ENCODE measurements at places on chromosomes 12 and 14.

DNA sequence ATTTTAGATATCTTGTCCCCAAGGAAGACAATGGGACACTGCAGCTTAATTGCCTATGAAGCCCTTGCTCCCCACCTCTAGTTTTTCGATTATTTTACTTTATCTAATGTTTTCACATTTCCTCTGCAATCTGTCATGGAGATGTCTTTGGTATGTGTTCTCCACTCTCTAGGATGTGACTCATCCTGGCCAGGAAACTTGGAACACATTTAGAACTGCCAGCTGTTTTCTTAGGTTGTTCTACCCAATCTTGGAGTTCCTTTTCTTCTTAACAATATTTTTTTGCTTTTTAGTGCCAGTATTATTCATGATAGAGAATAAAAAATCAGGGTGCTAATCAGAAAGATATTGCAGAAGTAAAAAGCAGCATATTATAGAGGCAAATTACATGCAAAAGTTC, 101.7 kb upstream of the CLEC14A start:
- DNase-seq: no peak

GRCh38 chr14:31275731-31276130, 68.1 kb upstream of the HECTD1 start:
- DNase-seq: no peak

DNA sequence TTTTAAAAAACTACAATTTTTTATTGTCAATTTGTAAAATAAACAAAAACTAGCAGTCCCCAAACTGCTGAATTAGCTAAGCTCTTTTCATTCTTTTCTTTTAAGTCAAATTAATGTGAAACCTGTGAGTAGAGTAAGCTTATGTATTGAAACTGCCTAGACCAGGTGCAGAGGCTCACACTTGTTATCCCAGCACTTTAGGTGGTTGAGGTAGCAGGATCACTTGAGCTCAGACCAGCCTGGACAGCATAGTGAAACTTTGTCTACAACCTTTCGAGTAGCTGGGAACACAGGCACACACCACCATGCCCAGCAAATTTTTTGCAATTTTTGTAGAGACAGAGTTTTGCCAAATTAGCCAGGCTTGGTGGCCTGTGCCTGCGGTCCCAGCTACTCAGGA, 26.4 kb downstream of the SCFD1 start:
- no peak for DNase-seq

DNA sequence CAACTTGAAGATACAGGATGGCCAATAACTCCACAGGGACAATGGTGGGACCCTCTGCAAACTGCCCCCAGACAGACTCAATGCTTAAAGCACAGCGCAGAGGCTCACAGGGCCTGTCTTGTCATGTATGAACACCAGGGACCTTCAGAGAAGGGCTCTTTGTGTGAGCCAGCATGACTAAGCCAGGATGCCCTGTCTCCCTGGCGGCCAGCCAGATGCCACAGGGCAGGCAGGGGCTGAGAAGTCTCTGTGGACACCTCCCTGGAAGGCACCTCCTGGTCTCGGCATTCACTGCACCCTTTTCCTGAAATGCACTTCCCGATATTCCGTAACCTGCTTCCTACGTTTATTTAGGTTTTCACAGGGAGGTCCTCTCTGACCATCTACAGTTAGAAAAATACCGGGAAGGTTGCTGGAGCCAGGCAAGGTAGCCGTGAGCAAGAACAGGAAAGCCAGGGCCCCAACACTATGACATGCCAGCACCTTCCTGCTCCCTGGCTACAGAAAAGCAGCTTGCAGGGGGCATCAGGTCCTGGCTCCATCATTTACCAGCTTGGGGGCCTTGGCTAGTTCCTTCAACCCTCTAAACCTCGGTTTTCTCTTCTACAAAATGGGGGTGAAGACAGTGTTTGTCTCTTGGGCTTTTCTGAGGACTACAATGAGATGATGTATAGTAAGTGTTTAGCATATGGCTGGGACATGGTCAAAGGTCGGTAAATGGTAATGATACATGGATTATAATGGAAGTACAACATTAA, 65.0 kb downstream of the PITPNM2 start:
- DNase-seq: no peak

DNA sequence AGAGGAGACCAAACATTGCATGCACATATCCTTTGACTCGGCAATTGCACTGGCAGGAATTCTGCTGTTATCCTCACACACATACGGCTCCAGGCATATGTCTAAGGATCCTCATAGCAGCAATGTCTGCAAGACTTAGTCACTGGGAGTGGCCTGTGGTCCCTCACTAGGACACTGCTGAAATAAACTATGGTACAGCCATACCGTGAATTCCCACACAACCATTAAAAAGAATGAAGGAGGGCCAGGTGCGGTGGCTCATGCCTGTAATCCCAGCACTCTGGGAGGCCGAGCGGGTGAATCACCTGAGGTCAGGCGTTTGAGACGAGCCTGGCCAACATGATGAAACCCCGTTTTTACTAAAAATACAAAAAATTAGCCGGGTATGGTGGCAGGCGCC, 105.1 kb downstream of the ZFP36L1 start:
- no peak for DNase-seq

DNA sequence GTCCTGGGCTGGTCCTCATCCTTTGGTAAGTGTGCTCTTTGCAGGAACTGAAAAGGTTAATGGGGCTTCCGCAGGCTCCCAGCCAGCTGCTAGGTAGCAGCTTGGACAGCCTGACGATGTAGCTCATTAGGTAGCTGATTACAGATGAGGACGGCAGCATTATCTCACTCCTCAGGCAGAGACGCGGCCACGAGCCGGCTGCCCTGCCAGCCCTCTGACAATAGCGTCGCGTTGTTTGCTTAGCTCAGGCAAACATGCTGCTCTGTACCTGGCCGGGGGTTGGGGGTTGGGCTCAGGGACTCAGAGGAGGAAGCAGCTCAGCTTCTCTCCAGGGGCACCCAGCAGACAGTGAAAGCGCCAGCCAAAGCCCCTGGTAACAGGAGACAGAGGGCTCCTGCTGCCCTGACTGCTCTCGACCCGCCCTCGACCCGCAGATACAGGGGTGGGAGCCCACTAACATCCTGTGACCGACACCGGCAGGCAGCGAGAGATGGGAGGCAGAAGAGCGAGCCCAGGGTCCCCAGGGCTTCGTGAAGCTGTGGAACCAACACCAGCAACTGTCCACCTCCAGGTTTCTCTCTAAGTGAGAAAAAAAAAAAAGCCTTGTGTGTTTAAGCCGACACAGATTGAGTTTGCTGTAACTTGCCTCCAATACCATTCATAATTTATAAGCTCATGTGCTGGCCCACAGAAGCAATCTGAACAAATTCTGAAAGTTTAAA, 53.4 kb upstream of the DLK1 start:
- DNase-seq: no peak

DNA sequence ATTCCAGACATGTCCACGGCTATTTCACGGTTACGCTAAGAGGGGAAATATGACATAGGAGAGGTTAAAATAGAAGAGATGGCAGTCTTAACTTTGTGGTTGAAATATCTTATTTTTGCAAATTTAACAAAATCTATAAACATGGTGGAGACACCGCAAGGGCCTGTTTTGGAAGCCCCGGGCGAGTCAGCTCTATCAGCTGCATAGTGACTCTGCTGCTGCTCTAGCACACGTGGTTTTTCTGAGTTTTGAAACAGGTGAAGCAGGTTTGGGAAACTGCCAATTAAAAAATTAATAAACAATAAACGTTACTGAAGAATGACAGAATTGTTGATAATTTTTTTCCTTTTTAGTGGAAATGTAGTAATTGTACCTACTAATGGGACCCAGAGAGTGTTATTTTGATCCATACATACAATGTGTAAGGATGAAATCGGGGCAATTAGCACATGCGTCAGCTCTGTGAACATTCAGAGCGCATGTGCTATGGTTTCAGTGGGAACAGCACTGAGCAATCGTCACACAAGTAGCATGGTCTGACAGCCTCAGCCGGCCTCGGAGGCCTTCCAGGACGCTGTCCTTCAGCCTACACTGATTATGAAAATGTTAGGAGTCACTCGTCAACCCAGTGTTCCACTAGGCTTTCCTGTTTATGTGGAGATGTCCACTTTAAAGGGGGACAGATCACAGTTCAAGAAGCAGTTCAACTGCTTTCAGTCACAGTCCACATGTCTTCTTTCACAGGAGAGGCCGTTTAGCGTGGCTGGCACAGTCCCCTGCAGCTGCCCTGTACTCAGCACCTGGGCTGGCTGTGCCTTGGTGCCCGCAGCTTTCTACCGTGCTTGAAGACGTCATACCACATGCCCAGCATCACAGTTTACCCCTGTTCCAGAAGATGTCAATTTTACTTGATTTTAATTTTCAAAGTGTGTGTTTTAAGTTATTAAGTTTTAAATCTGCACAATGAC, 51.8 kb downstream of the MOK start:
- no peak for DNase-seq

- DNase-seq: no peak
Observed at GRCh38 chr12:3251691-3252090, 174.5 kb downstream of the TSPAN9 start.

DNA sequence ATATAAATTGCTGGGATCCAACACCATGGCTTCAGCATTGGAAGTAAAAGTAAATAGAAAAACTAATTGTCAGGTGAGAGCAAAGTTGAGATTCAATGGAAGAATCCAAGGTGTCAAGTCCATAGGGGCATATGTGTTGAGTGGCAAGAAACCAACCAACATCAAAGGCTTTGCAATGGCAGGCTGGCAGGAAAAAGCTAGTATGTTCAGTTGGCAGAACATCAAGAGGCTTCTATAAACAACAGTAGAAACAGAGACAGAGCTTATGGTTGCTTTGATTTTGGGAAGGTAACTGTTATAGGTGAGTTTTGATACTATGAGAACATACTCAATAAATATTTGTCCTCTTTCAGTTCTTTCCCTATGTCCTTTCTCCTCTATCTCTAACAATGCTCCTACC, 553.7 kb upstream of the MDGA2 start:
- DNase-seq: no peak

- no peak for DNase-seq
Observed at GRCh38 chr12:30218073-30218472, 434.3 kb upstream of the TMTC1 start.

DNA sequence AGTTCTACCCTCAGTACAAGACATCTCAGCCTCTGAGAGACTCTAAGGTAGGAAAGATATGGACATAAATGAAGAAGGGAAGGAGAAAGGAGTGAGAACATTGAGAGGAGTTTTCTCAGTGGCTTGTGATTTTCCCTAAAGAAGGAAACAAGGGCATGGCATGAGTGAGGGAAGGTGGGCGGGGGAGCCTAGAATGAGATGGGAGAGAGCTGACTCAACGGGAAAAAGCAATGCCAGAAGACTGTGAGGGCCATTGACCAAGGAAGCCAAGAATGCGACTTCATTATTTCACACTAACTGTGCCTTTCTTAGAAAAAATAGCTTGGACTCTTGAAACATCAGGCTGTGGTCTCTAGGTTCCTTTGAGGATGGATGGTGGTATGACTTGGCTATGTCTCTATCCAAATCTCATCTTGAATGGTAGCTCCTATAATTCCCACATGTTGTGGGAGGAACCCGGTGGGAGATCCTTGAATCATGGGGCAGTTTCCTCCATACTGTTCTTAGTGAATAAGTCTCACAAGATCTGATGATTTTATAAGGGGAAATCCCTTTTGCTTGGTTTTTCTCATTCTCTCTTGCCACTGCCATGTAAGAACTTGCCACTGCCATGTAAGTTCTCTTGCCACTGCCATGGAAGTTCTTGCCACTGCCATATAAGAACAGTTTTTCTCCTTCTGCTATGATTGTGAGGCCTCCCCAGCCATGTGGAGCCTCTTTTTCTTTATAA, 279.6 kb downstream of the NUAK1 start:
- DNase-seq: no peak

- DNase-seq: no peak
Observed at GRCh38 chr12:84807249-84807648, 105.3 kb downstream of the SLC6A15 start.
